Lung (tissue), 17 donors: ENCODE measurements at places on chromosomes 12 and 14. TPM values are rescaled to one million over a fixed set of nuclear protein-coding genes. Genes with fewer than 3 reads are reported as not detected.

Gene HAL
- 2.3 TPM for total RNA-seq

Gene OAS2
- total RNA-seq: 25.9 TPM

Gene AKAP6
- total RNA-seq: 27.1 TPM

Gene CELA1
- not detected for total RNA-seq

Gene WNT1
- total RNA-seq: 0.20 TPM

Gene GPR65
- 3.8 TPM for total RNA-seq

Gene WDHD1
- total RNA-seq: 7.1 TPM

Gene COQ5
- 28.4 TPM for total RNA-seq

Gene LRP6
- 125 TPM for total RNA-seq

Gene SCN8A
- 0.77 TPM for total RNA-seq

Gene SBNO1
- 23.2 TPM for total RNA-seq

Gene STON2
- 27.6 TPM for total RNA-seq

Gene ARHGAP9
- 14.7 TPM for total RNA-seq

Gene MYO1A
- 0.09 TPM for total RNA-seq

Gene LALBA
- not detected for total RNA-seq

Gene C14orf132
- 49.3 TPM for total RNA-seq

Gene UNC119B
- 43.2 TPM for total RNA-seq

Gene DCN
- total RNA-seq: 1,047 TPM

Gene HDAC7
- 49.3 TPM for total RNA-seq

Gene FAM90A1
- 0.58 TPM for total RNA-seq

Gene DTX1
- 2.9 TPM for total RNA-seq

Gene KCNJ8
- total RNA-seq: 16.1 TPM

Gene KRT6C
- total RNA-seq: not detected

Gene KRT2
- total RNA-seq: not detected

Gene GLIPR1L1
- not detected for total RNA-seq

Gene CYP27B1
- total RNA-seq: 4.3 TPM

Gene BDKRB1
- 0.18 TPM for total RNA-seq

Gene ASPG
- 4.7 TPM for total RNA-seq

Gene GPR132
- 4.4 TPM for total RNA-seq
